ENCODE measurements at places on chromosomes 6 and 20.
A peak's percentile ranks its signal among the peaks of the same experiment; 100 is the strongest.

DNA sequence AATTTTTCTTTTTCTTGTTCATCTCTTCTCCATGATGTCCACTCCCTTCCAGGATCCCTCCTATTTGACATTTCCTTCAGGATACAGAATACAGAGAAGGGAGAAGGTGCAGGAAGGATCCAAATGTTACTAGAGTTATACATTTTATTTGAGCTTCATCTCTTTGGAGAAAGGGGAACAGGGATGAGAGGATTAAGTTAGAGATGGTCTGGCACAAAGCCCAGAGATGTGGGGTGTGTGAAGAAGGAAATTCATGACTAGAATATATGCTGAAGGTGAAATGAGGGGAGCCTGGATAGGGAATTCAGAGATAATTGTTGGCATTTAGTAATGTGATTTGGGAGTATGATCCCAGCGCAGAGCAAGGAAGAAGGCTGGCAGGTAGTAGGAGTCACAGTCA, 22.5 kb upstream of the SRPK1 start:
- no peak for DNase-seq

DNA sequence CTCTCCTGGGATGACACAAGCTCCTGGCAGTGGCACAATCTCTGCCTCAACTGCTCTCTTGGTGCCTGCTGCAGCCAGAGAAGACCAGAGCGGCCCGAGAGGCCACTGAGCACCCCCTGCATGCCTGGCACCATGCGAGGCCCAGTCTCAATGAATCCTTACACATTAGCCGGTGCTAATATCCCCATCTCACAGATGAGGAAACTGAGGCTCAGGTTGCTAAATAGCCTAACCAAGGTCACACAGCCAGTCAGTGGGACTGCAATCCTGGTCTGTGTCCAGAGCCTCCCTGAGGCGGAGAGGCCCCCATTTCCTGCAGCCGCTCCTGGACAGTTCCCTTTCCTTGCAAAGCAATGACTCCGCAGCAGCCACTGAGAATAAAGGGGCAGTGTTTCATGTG, 81.2 kb downstream of the GRM4 start:
- DNase-seq: no peak

DNA sequence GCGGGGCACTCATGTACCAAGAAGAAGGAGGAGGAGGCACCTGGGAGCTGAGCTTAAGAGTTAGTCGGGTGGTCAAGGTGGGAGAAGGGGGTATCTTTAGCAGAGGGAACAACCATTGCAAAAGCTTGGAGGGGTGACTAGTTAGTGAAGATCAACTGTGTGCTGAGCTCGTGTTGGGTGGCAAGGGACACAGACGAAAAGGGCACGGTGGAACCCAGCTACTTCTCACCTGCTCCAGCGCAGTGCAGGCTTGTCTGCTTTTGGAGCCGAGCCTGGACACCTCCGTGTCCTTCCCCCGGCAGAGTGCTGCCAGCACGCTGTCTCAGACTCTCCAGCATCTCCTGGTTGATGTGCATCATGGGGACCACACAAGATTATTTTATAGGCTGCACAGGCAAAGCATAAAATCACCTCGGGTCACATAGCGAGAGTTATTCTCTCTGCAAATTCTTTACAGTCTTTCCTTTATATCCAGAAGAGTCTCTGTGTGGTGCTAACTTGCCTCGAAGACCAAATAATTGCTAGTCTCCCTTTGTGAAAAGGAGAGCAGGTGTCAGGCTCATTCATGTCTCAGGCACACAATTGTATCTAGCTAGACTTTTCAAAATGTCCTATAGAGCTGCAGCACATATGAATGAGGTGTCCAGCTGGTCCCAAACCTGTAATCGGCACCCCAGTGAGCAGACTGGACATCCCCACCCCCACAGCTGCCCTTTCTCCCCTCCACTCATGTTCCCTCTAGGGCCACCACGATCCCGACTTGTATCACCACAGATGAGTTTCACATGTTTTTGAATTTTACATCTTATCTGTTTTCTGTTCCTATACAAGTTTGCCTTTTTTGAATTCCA, 123.4 kb downstream of the CEBPB start:
- no peak for DNase-seq

DNA sequence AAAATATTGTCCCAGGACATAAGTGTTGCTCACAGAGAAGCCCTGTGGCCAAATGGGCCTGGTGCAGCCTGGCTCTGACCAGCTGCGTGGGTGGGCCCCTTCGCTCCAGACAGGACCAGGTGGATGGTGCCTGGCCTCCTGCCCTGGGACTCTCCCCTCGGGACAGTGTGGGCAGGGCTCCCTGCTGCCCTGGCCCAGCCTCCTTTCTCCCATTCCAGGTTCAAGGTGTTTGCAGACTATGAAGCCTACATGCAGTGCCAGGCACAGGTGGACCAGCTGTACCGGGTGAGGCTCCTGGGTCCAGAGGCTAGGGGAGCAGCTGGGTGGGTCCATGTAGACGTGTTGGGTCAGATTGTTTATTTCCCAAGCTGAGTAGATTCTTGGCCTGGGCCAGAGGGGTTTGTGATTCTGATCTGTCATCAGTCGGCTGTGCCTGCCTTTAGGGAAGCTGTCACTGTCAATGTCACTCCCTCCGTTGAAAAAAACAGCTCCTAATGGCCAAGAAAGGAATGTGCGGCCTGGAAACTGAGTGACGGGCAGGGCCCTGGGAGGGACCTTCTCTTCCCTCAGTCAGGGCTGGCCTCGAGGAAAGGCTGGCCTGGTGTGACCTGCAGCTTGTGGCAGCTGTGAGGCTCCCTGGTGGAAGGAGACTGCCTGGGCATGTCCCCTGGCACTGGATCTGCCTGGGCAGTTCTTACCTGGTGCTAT, 47.7 kb downstream of the PYGB start:
- DNase-seq: no peak

GRCh38 chr20:59471653-59472421, 132.5 kb upstream of the PHACTR3 start:
- no peak for DNase-seq

DNA sequence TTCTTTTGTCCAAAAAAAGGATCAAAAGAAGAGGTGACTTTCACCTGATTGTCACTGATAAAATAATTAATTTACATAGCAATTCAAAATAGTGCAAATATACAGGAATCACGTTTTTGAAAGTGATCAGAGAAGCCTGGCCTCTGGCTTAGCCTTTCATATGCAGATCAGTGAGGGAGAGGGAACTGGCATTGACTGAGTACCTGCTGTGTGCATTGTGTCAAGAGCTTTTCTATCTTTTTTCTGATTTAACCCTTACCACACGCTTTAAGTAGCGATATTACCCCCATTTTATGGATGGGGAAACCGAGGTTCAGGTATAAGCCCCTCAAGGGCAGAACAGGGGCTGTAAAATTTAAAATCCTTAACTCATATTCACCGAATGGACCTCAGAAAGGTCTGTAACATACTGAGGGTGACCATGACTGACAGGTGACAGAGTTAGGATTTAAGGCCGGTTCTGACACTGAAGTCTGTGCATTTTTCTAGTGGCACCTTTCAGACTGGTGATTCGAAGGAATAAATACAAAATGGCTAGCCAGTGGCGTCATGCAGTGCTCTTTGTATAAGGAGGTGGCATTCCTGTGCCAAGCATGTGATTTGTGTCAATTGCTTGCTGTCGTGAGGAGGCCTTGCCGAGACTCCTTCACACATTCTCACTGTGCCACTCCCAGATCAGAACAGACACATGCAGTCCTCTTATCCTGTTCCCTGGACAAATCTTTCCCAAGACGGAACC, 310.2 kb downstream of the TSHZ2 start:
- DNase-seq: no peak

DNA sequence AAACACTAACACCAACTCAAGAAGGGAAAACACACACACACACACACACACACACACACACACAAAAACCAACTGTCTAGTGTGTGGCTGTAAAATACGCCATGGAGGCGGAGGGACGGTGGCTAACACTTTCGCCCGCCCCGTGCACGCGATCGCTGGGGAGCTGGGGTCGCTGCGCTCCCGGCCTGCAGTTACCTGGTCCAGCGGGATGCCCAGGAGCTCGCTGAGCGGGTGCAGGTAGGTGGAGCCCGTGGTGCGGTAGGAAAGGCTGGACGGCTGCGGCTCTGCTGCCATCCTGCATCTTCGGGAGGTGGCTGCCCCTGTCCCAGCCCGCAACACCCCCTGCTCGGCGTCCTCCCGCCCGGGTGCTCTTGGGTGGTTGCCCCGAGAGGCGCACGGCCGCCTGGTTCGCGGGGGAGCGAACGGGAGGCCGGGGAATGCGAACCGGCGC, 303 bp downstream of the MBOAT1 start:
- peak; percentile 16 for DNase-seq

- no peak for DNase-seq
These were observed 7.5 kb downstream of the ELMO2 start for GRCh38 chr20:46398963-46399362.

GRCh38 chr6:112927641-112928320, 580.7 kb downstream of the RFPL4B start:
- DNase-seq: no peak

- DNase-seq: no peak
These were observed 164.0 kb upstream of the DTNBP1 start for GRCh38 chr6:15826814-15827318.

GRCh38 chr6:160398674-160399271, 50.6 kb downstream of the SLC22A3 start:
- no peak for DNase-seq

DNA sequence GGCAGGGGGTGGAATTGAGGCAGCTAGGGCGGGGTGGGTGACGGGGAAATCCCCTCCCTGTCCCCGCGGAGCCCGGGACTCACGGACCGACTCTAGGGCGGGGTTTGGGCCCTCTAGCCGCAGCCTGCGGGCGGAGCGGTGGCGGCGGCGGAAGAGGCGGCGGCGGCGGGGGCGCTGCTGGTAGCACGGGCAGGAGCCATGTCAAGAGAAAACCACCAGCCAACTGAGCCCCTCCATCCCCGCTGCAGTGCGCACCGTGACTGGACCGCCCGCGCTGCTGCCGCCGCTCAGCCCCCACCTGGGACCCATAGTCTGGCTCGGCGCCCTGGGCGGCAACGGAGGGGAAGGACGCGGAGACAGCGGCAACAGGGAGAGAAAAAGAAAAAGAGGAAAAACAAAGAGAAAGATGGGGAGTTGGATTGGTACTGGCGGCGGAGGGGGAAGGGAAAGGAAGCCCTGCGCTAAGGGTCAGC, 1.2 kb upstream of the C6orf62 start:
- peak; percentile 77 for DNase-seq

DNA sequence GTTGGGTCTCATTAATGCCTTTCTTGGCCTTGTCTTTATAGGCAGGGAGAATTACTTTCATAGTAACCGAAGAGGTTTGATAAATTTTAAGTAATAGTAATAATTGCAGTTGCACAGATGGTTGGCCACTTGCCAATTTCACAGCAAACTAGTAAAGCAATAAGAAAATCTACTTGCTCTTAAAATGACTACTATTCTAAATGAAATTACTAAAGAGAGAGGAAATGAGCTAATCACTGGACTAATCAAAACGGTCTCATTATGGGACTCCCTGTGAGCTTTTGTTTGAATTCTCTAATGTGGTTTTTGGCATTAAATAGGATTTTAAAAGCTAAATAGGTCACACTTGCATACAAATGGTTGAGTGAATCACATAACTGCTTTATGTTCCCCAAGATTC, 227.4 kb upstream of the PLN start:
- DNase-seq: no peak

DNA sequence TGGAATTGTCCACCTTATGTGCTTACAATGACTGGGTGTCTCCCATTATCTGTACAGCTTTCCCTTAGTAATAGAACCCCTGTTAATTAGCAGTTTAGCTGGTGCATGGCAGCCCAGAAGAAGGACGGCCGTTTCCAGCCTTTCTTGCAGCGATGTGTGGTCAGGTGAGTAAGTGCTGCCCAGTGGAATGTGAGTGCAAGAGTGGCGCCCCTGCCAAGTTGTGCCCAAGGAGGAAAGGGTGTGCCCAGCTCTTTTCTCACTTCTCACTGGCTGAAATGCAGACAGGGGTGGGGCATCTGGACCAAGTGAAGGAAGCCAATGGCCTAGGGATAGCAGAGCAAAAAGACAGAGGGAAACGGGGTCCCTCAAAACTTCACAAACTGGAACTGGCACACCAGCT, 296.8 kb downstream of the PREX1 start:
- no peak for DNase-seq

DNA sequence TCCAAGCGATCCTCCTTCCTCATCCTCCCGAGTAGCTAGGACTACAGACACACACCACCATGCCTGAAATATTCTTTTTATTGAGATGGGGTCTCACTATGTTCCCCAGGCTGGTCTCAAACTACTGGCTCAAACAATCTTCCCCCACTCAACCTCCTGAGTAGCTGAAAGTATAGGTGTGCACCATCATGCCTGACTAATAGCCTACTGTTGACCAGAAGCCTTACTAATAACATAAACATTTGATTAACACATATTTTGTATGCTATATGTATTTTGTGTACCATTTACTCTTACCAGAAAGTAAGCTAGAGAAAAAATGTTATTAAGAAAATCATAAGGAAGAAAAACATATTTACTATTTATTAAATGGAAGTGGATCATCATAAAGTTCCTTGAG, 11.9 kb upstream of the WFDC10A start:
- DNase-seq: no peak

All from activated CD4-positive, alpha-beta T cell treated with anti-CD3 and anti-CD28 coated beads, Interleukin-2, amount 50 U/mL, for 1 hour (primary cell).